Right cardiac atrium (tissue), 5 donors: ENCODE measurements at places on chromosomes 13 and 19. TPM values are rescaled to one million over a fixed set of nuclear protein-coding genes. Genes with fewer than 3 reads are reported as not detected.

DNA sequence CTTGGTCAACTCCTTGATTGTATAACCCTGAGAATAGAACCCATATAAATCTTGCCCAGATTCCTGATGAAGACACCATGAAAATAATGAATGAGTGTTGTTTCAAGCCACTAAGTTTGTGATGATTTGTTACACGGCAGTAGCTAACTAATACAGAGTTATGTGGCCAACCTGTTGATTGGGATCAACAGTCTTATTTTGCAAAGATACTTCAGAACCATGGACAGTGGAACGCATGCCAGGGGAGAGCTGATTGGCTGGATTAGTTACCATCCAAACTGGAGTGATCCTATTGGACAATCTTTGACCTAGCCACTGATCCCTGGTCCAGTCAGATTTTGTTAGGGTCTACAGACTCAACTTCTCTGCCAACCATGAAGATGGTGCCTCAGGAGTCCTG lies 26.6 kb downstream of the CD70 start:
- no peak for DNase-seq

- no peak for DNase-seq
Observed at GRCh38 chr13:33250609-33251008, 34.9 kb downstream of the STARD13 start.

Gene LILRA1
- 0.20 TPM for polyA plus RNA-seq

Gene CNFN
- polyA plus RNA-seq: 1.9 TPM

Gene ONECUT3
- polyA plus RNA-seq: not detected

Gene PEAK3
- polyA plus RNA-seq: 0.84 TPM

Gene CPAMD8
- polyA plus RNA-seq: 19.7 TPM

GRCh38 chr19:38893341-38893771 lies 6.1 kb downstream of the SIRT2 start:
- peak; percentile 72 for DNase-seq

DNA sequence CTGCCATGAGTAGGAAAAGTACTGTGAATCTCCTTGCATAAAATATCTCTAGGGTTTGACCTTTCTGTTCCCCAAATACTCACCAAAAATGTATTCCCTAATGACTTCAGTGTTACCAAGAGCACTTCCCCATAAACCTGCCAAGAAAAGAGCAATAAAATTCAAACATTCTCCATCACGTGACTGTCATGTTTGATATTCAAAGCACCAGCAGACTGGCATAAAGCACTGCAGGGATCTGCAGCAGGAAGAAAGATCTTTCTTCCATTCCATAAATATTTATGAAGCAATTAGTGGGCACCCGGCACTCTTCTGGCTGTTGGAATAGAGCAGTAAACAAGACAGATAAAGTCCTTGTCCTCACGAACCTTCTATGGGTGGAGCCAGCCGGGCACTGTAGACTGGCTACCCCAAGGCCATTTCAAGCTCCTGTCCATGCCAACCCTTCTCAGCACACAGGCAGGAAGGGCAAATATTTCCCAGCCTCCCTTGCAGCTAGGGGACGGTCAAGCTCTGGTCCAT lies 20.3 kb downstream of the PLA2G4C start:
- DNase-seq: no peak

Gene PNMA8B
- polyA plus RNA-seq: 1.6 TPM

- DNase-seq: no peak
Observed at GRCh38 chr19:30923096-30923495, 426.1 kb downstream of the TSHZ3 start.
